GM12865 (cell line): ENCODE measurements at places on chromosomes 6 and 20.

GRCh38 chr20:37670351-37670791 is 23.5 kb upstream of the CTNNBL1 start:
- no peak for DNase-seq

- peak; percentile 75 for DNase-seq
Measured at GRCh38 chr20:14055127-14055742, 59.9 kb downstream of the MACROD2 start.

DNA sequence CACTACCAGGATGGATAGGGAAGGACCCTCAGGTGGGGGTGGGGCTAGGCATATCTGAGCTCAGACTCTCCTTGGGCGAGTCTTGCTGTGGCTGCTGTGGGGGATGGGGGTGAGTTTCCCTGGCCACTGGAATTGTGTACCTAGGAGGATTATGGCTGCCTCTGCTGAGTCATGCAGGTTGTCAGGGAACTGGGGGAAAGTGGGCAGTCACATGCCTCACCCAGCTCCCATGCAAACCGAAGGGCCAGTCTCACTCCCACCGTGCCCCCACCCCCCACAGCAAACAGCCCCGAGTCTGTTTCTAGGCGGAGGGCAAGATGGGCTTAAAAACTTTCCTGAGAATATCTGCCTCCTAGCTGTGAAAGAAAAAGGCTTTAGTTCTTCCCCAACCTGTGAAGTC is 210.3 kb upstream of the FERMT1 start:
- DNase-seq = no peak

GRCh38 chr6:14386668-14387067 is 269.1 kb downstream of the CD83 start:
- no peak for DNase-seq

DNA sequence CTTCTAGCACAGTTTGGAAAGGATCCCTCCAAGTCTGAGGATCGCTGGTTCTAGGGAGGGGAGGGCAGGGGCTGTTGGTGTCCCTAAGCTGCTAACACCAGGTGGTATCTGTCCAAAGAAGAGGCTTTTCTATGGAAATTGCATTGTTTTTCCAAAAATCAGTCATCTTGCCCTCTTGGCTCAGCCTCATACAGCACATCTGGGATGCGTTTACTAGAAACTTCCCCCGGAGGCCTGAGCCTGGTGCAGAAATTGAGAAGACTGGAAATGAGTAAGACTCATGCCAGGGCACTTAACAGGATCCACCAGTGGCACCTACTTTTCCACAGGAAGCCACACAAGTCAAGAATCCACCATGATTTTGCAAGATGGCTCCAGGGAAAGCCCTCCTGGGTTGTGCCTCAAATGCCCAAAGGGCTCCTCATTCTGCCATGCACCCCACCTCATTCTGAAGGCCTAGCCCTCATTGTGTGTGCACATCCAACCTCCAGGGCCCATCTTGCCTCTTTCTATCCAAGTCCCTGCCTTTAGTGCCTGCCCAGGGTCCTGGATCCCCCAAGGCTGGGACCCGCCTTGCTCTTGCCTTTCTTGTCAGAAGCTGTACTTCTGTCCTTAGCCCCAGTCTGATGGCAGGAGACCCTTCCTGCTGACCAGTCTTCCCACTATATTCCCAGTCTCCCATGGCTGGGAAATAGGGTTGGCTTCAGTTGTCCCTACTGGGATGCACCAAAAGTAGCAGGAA is 97.6 kb downstream of the MRPL14 start:
- DNase-seq = no peak

DNA sequence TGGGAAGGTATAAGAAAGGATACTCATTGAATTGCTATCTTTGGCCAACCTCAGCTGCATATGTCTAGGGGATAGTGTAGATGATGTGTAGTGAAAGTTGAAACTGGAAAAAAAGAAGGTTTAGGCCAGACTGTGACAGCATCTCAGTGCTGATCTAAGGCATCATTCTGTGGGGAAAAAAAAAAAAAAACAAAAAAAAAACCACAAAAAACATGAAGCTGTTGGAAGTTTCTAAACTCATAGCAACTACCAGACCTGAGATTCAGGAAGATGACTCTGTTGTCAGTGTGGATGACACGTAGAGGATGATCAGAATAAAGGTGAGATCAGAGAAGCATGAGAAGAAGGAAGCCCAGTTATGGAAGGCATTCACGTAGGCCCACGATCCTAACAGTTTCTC is 100.8 kb upstream of the CNKSR3 start:
- DNase-seq = peak; percentile 26

- no peak for DNase-seq
Measured at GRCh38 chr20:21397341-21398108, at the start of gene NKX2-4. Gene NKX2-4, minus strand, starts transcription at chr20:21397526. Its CDS starts 127 bp downstream, at chr20:21397399.

GRCh38 chr20:56995635-56996075 is 270.8 kb downstream of the BMP7 start:
- DNase-seq = peak; percentile 12

DNA sequence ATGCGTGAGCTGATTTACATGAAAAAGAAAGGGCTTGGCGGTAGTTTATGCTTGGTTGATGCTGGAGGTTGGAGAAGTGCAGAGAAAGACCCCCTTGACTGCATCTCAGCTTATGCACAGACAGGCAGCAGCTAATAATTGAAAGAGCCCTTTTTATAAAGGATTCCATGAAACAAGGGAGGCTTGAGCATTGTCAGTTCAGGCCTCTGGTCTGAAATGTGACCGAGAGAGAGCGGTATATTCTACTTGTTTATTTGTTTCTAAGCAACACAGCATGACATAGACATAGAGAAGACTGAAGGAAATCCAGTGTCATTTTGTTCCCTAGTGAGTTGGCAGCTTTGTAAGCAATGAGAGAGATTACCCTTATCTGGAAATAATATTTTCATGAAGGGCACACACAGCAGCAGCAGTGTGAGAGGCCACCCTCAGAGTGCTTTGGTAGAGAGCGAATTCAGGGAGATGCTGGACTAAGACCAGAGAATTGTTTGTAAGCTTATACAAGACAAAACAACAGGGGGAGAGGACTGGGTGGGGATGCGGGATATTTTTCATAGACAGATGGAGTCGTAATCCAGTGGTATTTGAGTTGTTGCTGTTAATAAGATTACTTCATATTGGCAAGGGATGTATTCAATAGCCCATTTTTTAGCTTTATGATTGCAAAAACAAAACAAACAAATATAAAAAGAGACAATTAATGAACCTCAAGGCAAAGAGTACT is 34.6 kb upstream of the LAMA2 start:
- no peak for DNase-seq

- DNase-seq = no peak
Measured at GRCh38 chr6:151075930-151076555, 163.7 kb upstream of the AKAP12 start.

GRCh38 chr20:38193586-38194105 is 28.6 kb upstream of the TGM2 start:
- DNase-seq = no peak

GRCh38 chr6:115717062-115717461 is 343.6 kb downstream of the FRK start:
- DNase-seq = peak; percentile 48

DNA sequence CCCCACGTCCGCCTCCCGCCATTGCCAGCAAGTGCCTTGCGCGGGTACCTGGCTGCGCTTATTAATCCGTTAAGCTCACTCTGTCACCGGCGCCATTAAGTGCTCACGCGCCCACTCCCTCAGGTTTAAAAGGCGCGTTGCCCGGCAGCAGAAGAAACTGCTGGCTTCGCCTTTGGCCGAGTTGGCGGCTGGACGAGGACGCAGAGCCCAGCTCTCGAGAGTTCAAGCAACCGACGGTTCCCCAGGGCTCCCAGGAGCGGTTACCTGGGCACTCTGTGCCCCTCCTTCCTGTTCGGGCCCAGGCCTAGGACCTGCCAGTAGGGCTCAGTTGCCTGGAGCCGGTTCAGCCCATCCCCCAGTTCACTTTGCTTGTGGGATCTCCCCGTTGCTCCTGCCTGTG is at the start of gene GGTLC1:
Gene GGTLC1, minus strand, starts transcription at position 219 of the 400 bp plus-strand sequence. CDS start 2,168 bp downstream, outside the sequence.
- no peak for DNase-seq

- DNase-seq = peak; percentile 87
Measured at GRCh38 chr20:37804584-37805566, 98.1 kb upstream of the VSTM2L start.

DNA sequence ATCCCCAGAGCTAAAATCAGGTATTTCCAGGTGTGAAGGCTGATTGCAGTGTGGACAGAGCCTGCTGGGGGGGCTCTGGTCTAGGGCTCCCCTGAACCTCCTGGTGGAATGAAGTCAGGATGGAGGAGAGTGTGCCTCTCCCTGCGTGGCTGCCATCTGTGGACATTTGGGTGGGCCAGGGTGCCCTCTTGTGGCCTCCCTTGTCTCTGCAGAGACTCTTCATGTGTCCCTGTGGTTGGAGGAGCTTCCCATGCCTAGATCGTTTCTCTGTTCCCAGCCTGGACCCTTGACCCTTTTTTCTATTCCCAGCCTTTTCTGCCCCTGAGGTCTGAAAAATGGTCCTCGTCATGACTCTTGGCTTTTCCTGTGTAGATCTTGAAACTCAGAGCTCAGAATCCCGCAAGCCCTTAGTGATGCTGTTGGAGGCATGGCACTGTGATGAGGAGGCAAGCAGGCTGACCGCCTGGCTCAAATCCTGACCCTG is 9.9 kb upstream of the PSMF1 start:
- peak; percentile 55 for DNase-seq

- no peak for DNase-seq
Measured at GRCh38 chr6:76831299-76831698, 632.0 kb downstream of the HTR1B start.

DNA sequence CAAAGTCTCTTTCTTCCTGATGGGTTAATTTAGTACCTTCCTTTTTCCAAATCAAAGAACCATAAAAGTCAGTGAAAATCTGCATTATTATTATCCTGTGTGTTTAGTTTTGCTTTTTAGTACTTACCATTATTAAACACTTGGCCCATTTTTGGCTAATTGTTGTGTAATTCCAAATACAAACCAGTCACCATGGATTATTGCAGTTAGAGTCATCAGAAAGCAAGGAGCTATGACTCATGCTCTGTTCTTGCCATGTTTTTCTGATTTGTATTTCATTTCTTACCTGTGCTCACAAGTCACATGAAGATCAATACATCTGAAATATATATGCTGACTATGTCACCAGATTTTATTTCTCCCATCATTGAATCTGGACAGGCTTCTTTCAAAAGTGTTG is 31.3 kb downstream of the SLC22A3 start:
- DNase-seq = no peak

GRCh38 chr6:126069449-126069848 is 83.1 kb downstream of the TRMT11 start:
- no peak for DNase-seq

DNA sequence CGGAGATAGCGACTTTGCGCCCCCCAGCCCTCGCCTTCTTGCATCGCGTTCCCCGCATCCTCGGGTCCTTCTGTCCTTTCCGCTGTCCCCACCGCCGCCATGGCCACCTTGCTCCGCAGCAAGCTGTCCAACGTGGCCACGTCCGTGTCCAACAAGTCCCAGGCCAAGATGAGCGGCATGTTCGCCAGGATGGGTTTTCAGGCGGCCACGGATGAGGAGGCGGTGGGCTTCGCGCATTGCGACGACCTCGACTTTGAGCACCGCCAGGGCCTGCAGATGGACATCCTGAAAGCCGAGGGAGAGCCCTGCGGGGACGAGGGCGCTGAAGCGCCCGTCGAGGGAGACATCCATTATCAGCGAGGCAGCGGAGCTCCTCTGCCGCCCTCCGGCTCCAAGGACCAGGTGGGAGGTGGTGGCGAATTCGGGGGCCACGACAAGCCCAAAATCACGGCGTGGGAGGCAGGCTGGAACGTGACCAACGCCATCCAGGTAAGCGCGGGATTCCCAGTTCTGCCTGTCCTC is 401 bp downstream of the SLC32A1 start:
- DNase-seq = no peak
